Ovary (tissue), 10 donors: ENCODE measurements at places on chromosomes 1 and 21.

DNA sequence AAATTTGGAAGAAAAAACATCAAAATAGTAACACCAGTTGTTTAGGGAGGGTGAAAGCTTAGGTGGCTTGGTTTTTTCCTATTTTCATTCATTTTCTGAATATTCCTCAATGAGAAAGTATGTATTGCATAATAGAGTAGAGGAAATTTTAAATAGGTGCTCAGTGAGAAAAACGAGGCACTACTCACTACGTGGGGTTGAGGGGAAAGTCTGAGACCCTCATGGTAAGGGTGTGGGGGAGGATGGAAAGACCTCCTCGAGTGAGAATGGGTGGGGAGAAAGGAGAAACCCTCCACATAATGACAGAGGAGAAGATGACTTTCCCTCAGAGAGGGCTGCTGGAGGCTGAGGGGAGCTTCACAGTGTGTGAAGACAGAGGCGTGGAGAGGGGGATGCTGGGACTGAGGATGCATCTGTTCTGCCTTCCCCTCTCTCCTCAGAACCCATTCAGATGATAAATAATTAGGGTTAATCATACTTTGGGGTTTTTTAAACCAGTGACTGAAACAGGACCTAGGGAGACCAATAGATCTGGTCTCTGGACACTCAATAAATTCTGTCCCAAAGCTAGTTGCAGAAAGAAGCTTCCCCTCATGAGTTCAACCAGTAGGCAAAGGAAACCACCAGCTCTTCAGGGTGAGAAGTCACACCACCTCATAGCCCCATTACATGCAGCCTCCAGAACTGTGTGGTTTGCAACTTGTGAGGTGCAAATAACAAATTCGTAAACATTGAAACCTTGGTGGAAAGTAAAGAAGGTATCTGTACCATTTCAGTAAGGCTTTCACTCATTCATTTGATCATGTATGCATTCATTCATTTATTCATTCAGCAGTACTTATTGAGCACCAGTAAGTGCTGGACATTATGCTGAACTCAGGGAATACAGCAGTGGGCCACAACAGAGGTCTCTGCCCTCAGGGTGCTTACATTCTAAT lies 17.1 kb downstream of the SLAMF7 start:
- no peak for DNase-seq

DNA sequence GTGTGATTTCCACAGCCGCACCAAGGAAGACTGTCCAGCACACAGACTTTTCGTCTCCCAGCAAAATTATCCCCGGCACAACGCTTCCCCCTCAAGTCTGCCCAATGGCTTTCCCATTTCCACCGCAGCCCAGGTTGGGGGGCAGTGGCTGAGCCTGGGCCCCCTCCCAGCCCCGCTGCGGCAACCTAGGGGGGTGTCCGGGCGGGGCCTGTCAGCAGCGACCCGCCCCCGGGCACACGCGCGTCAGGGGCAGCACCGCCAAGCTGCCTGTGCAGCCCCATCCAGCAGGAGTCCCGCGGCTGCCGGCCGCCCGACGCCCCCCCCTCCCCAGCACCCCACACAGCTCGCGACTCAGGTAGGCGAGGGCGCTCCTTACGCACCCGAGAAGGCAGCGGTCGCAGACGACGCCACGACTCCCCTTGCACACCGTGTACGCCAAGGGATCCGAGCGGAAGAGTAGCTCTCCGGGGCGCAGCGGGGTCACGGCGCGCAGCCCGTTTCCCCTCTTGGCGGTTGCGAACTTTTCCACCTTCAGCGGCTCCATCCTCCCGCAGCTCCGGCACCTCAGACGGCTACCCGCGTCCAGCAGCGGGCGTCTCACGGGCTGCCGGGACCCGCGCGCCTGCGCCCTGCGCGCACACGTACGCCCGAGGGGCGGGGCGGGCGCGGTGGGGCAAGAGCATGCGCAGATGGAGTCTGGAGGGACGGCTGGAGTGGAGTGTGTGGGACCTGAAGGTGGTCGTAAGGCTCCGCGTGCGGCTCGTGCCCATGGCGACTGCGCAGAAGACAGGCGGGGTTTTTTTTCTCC lies at the start of gene SMYD3:
TSS of gene SMYD3 (minus strand) at position 606 of the 808 bp plus-strand sequence.
- peak; percentile 81 for DNase-seq

GRCh38 chr1:17122521-17123164 lies 3.4 kb upstream of the PADI2 start:
- no peak for DNase-seq

DNA sequence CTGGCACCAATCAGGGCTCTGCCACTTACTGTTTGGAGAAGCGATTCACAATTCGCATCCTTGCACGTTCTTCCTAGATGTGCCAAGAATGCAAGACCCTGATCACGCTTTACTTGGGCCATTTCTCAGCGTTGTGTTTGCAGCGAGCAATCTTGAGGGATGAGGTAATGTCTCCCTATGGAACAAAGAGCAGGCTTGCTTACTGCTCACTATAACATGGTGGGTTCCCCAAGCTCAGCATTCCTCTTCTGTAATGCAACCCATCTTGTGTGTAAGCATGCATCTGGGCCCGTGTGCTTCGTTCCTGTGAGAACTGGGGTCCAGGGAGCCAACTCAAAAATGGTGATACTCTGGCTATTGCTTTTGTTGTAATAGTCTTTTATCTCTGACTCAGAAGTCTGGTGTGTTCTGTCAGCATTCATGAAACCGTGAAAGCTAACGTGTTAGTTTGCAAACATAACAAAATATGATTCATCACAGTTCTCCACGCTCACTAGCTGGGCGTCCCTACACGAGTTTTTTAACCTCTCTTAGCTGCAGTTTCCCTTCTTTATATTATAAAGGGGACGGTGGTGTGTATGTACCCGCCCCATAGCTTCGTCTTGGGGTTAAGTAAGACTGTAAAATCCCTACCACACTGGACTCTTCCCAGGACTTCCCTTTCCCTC lies 33.3 kb downstream of the DNTTIP2 start:
- DNase-seq, result peak; percentile 21

- no peak for DNase-seq
Measured at GRCh38 chr21:30194701-30195299, 21.1 kb downstream of the CLDN8 start.

- no peak for DNase-seq
Measured at GRCh38 chr1:188249811-188250210, 1421.1 kb downstream of the PLA2G4A start.

GRCh38 chr1:173411835-173412742 lies 65.0 kb upstream of the PRDX6 start:
- peak; percentile 25 for DNase-seq

GRCh38 chr1:192574073-192574472 lies 1.5 kb upstream of the RGS1 start:
- no peak for DNase-seq

- no peak for DNase-seq
Measured at GRCh38 chr1:9361630-9362260, 69.1 kb downstream of the SPSB1 start.

- no peak for DNase-seq
Measured at GRCh38 chr1:204453141-204453772, 41.3 kb downstream of the PIK3C2B start.

DNA sequence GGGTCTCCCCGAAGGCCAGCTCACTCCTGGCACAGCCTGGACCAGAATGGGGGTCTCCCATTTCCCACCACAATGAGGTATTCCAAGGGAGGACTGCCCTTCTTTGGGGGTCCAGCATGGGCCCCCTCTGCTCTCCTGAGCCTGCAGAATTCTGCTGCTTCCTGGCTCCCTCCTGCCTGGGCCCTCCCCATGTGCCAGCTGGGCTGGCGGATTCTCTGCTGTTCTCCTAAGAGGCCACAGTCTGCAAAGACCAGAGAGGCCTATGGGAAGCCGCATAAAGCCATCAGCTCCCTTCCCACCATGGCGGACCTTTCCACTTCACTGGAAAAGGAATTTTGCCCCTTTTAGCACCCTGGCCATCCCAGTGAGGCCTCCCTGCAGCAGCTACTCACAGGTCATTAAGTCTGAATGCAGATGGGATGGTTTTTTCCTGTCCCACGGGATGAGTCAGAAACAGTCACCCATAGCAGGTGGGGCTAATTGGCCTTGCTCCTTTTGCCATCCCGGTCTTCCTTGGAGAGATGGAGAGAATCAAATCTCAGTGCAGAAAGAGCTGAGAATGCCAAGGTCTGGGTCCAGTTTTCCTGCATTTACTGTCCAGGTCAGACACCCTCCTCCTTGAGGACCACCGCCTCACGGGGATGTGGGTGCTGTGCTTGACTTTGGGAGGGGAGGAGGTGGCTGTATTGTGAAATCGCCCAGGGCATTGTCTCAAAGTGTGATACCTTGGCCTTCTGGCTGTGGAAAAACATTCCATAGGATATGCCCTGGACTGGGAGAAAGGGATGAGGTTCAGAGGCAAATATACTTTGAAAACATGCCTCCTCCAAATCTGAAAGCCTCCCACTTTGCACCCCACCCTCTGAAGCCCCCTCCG lies 23.2 kb downstream of the MYBPH start:
- no peak for DNase-seq

- DNase-seq, result no peak
Measured at GRCh38 chr1:109863667-109864046, 47.0 kb upstream of the CSF1 start.

DNA sequence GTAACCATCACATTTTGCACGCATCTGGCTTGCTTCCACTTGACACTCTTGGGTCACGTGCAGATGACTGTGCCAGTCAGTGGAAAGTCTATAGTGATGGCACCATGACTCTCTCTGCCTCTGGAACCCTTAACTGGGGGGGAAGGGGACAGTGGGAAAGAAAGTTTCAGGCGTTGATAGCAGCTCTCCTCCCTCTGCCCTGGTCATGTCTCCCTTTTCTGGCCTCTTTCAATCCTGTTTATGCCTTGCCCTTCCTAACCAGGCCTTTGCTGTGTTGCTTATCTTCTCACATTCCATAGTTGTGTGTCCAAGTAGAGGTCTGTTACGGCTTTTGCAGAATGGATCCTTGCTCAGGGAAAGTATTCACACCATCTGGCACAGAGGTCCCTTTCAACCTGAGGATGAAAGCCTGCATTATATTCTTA lies 93.5 kb downstream of the NRDC start:
- no peak for DNase-seq

DNA sequence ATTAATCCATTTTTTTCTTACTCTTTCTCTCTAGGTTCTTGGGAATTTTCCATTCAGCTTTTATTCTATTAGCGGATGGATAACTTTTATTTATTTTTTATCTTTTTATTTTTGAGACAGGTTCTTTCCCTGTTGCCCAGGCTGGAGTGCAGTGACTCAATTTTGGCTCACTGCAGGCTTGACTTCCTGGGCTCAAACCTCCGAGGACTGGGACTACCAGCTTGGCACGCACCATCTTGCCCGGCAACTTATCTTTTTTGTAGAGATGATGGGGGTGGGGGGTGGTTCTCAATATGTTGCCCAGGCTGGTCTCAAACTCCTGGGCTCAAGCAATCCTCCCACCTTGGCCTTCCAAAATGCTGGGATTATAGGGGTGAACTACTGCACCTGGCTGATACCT lies 36.1 kb upstream of the CHIT1 start:
- DNase-seq, result no peak

- DNase-seq, result no peak
Measured at GRCh38 chr1:98546319-98546718, 115.2 kb upstream of the SNX7 start.

GRCh38 chr1:19647643-19648042 lies 3.5 kb downstream of the NBL1 start:
- peak; percentile 64 for DNase-seq

DNA sequence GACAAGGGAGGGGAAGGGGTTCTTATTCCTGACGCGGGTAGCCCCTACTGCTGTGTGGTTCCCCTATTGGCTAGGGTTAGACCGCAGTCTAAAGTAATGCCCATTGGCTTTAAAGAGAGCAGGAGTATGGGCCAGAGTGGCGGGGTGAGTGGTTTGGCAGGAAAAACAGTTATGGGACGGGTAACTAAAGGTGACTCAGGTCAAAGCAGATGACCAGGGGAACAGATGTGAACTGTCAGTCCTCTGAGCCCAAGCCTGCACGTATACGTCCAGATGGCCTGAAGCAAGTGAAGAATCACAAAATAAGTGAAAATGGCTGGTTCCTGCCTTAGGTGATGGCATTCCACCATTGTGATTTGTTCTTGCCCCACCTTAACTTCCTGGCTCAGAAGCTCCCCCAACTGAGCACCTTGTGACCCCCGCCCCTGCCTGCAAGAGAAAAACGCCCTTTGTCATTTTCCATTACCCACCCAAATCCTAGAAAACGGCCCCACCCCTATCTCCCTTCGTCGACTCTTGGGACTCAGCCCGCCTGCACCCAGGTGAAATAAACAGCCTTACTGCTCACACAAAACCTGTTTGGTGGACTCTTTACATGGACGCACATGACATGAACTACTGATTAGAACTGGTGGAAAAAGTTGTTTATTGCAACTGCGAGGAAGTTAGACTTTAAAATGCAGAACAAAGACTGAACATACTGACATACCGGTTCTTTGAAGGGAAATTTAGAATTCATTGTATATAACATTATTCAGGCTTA lies 758 bp upstream of the ATAD3B start:
- DNase-seq, result no peak

DNA sequence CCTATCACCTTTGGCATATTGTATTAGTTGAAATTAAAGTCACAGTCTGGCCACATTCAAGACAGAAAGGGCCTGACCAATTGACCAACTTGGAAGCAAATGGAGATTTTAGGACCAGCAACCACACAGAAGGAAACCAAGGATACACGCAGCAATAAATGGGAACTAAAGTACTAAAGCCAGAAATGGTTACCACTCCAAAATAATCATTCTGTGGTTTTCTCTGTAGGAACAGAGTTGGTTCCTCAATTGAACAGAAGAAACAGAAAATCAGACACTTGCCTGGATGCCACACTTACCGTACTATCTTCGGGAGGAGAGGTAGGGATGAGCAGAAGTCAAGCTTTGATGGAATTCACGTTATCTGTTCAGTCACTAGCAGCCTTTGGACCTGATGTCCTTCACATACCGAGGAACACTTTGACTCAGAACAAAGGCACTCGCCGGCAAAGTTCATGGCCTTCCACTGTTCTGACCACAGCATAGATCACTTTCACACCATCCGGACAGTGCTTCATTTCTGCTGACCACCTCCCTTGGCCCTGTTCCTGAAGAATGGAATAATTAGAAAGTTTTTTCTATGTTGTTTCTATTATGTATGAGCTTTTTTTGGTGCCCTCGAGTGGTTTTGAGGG lies 96.9 kb downstream of the LPAR3 start:
- DNase-seq, result no peak

- no peak for DNase-seq
Measured at GRCh38 chr1:193321242-193321840, 134.9 kb upstream of the B3GALT2 start.

DNA sequence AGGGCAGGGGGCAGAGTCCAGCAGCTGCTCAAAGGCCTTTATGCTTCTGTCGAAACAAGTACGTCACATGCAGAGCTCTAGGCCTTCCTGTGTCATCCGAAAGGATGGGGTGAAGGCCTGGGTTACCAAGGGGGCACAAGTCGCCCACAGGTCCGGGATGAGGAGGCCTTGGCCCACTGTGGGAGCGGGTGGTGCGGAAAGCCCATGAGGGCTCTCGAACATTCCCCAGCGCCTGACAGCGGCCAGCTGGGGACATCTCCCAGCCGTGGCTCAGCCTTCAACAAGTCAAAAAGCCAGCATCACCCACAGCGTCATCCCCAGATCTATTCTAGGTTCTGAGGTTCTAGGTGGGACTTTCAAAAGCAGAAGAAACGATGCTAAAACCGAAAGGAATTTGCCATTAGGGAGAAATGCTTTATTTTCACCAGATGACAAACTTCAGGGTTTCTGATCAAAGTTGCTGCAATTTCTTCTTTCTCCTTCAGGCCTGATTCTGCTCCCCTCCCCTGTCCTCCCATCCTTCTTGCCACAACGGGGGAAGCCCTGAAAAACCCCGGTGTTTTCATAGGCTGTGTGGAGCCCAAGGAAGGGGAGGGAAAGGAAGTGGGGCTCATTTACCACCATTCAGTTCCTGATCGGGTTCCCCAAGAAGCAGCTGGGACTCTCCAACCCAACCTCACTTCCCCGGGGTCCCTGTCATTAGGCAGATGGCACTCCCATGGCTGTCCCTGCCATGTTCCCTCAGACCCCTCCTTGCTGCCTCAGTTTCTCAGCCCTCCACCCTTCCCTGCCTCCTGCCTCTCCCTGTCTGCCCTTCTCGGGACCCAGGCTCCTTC lies 17.6 kb downstream of the GPR137B start:
- no peak for DNase-seq
